Epithelial cell of proximal tubule (primary cell): ENCODE measurements at places on chromosomes 4 and X.
A peak's percentile ranks its signal among the peaks of the same experiment; 100 is the strongest.

DNA sequence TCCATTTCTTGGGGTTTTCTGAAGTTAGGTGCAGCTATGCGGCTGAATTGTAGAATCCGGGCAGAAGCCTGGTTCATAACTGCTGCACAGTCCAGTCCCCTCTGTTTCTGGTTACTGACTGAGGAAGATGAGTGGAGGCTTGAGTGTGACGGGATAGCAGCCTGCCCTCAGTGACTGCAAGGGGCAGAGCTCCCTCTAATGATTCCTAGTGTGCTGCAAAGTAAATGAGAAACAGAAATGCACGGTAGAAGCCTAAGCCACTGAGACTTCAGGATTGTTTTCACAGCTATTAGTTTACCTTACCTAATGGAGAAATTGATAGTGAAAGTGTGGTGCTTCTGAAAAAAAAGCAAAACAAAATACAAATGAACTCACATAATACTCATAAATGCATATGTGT lies 189.2 kb downstream of the GPM6A start:
- DNase-seq: no peak

DNA sequence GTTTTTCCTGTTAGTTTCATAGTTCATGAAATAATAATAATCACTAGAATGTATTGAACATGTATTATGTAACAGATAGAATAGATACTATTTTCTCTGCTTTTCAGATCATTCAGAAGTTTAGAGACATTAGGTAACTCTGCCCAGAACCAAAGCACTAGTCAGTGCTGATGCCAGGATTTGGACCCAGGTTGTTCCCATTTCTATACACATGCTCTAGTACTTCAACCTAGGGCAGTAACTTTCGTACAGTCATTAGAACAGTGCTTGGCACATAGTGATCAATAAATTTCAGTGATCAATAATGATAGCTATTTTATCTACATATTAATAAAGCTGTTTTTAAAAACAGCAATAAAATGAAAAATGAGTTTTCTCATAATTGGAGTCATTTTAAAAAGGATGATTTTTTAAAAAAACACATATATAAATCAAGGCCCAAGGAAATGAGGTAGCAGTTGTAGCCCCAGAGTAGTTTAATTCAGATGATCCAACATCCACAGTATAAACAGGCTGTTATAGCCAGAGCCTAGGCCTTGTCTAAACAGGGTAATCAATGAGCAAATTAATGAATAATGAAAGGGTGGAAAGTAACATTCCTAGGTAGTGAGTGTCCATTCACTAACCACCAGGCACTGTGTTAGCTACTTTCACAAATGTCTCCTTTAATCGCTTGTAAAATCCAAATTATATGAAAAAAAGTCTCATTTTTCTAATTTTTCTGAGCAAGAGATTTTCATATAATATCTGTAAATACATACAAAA lies 25.6 kb downstream of the TXK start:
- peak; percentile 51 for DNase-seq

DNA sequence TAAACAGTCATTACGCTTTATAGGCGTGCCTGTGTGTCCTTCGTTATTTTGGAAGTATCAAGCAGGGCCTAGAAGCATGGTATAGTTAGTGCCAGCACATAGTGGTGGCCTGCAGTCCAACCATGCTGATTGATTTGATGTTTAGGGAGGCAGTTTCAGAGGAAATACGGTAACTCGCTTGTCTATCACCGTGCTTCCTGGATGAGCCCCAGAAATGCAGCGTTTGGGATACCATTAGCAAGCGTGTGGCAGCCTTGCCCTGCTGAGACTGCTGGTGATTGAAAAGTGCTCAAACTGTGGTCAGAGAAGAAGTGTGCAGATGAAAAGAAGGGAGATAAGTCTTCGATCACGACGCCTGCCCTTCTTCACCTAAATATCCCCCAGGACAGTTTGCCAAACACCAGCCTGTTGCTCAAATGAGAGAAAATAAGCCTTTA lies 158.4 kb downstream of the CHIC2 start:
- peak; percentile 38 for DNase-seq

DNA sequence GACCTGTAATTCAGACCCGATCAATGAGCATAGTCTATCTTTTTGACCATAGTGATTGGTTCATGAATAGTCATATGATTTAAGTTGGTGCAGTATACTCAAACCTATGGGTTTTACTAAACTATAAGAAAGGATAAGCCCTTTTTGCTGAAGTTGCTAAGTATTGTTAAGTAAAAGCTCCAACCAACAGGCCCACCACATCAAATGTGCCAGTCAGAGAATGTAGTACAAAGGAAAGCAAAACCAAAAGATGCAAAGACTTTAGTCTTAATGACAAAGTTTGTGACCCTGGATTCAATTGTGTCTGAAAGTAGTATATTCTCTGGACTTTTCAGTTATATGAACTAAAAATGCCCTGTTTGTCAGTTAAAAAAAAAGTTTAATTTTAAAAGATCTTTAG lies 208.1 kb upstream of the TET2 start:
- no peak for DNase-seq

DNA sequence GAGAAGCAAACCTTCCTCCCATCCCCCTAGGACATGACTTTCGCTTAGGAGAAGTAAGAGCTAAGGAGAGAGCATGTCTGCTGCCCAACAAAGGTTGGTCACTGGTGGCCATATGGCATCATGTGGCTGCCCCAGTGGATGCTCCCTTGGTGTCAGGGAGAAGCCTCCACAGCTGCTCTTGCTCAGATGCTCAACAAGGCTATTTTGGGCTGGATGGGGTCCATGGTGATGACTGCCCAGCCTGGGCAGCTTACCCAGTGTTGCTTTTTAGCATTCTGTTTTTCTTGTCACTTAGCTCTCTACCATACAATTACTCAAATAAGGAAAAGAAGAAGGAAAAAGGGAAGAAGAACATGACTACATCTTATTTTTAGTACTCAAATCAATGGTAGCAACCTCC lies 48.9 kb upstream of the PPARGC1A start:
- no peak for DNase-seq

- no peak for DNase-seq
Observed at GRCh38 chr4:140344101-140344500, 29.3 kb upstream of the SCOC start.

DNA sequence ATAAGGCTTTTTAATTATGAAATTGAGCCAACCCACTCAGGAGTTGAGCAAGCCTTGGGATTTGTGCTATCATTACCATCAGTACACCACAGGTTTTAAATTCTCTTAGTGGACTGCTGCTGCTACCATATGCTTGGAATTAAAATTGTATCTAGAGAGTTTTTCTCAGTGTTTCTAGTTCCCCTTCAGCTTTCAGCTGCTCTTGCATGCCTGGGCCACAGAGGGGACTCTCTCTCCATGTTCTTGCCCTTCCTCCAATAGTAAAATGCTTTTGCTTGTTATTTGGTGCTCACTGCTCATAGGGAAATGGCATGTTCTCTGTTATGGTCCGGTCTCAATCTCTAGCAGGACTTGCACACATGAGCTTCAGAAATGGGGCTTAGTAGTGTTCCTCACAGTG lies 101.9 kb downstream of the IGSF1 start:
- DNase-seq: no peak

GRCh38 chr4:133385161-133385954 lies 236.3 kb downstream of the PCDH10 start:
- no peak for DNase-seq

DNA sequence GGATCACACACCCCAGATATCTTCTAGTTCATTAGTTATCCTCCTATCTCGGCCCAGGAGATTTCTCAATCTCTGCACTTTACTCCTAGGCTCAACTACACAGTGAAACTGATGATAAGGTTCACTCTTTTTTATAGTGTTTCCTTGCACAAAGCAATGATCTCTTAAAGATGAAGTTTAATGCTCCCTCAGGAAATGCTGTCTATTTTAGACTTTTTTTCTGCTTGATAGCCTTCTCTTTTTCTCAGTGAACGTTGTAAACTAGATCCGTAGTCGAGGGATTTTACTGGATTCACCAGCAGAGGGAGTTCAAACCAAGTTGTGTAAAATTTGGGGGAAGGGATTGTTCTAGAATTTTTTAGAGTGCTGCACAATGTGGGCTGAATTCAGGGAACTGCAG lies 269.6 kb downstream of the GBA3 start:
- no peak for DNase-seq

DNA sequence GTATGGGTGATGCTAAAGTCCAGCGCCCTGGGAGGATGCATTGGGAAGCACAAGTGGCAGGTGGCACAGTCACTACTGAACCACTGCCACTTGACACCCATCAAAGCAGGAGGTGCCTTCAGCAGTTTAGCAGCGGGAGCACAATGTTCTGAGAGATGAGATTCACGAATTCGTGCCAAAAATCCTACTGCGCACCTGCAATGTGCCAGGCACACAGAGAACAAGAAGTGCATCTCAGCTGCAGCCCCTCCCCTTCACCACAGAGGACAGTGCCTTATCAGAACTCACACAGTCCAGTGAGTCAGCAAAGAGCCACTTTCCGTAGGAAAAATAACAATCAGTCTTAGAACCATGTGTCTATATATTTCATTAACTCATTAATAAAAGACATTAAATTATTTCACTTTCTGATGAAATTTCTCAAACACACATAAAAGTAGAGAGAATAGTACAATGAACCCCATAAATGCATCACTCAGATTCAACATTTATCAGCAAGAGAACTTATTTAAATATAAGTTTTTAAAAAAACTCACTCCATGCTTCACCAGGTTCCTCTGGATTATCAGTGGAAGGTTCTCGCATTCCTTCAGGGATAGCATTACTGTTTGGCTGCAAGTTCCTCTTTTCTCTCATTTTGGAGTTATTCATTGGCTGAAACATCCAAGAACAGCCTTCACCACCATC lies 47.0 kb downstream of the BEND2 start:
- DNase-seq: no peak

- no peak for DNase-seq
Observed at GRCh38 chr4:183349673-183350072, 27.4 kb upstream of the CLDN24 start.

DNA sequence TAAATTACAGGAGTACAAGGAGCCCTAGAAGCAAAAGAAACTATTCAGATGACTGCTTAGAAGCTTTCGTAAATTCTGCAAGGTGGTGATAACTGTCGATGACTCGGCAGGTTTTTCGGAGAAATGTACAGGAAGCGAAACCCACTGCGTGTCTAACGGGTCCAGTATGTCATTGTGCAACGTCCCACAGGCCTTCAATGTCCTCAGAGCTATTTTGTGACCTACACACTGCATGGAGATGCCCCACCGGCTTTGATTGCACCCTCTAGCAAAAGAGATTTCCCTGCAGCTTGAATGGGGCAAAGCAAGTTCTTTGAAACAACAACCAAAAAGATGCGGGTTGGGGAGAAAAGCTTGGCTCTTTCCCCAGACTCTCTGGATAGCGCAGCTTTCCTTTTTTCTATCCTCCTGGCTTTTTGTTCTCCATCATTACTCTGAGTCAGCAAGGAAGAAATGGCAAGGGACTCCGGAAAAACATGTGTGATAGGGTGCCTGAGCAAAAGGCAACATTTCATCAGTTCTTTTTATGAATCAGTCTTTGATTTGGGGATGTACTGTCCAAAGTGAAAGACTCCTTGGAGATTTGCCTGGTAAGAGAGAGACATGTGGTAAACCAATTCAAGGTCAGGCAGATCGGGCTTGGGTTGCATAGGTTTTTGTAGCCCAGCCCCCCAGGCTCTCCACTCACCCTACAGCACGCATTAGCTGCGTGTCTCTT lies 112.0 kb upstream of the TBL1X start:
- no peak for DNase-seq
